Right renal cortex interstitium (tissue), 3 donors: ENCODE measurements at places on chromosomes 6 and 20.

GRCh38 chr6:156046841-156047449, 591.3 kb upstream of the NOX3 start:
- no peak for DNase-seq

DNA sequence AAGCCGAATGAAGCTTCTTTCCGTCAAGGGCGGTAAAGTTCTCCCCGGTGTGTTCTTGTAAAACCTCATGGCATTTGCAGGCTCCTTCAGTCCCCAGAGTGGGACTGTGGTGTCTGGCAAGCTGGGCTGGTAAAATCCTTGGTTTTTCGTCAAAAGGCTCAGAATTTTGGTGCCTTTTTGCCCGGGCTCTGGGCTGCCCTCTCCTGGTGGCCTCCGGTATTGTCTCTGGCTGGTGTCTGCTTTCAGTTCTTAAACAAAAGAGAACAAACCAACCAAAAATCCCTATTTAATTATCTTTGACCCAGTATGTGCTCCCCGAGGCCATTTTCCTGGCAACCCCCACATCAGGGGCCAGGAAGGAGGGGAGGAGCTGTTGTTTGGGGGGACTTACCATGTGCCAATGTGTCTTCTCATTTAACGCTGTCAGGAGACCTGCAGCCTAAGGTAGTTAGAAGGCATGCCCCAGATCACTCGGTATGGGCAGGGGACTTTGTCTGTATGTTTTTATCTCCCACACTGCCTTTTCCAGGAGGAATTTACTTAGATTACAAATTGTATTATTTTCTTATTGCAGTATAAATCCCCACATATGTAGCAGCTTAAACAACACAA, 11.1 kb downstream of the CDH4 start:
- DNase-seq = no peak

DNA sequence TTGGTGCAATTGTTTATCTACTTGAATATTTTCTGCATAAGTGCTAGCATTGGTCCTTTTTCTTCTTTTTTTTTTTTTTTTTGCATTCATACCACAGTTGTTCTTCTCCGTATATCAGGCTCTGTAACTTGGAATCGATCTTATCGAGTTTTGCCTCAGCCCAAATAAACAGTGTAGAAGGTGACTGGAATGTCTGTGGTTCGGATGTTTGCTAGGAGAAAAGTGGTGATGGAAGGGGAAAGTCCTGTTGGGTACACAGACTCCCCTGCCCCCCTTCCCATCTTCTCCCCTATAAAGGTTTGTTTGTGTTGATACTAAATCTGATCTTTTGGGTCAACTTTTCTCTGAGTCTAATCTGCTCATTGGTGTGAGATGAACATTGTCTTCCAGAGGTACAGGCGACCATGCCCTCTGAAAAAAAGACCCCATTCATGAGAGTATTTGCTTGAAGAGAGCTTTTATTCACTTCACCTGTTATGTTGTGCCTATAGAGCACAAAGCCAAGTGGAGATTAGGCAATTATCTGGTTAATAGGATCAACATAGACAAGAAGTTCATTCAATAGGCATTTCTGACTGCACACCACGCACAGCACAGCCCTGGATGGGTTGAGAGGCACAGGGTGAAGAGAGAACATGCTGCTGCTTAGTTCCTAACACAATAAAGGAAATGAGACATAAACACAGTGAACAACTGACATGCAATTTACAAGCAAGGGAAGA, 620.0 kb downstream of the PKHD1 start:
- no peak for DNase-seq

GRCh38 chr6:35465646-35466045, 2.6 kb upstream of the RPL10A start:
- DNase-seq = no peak

DNA sequence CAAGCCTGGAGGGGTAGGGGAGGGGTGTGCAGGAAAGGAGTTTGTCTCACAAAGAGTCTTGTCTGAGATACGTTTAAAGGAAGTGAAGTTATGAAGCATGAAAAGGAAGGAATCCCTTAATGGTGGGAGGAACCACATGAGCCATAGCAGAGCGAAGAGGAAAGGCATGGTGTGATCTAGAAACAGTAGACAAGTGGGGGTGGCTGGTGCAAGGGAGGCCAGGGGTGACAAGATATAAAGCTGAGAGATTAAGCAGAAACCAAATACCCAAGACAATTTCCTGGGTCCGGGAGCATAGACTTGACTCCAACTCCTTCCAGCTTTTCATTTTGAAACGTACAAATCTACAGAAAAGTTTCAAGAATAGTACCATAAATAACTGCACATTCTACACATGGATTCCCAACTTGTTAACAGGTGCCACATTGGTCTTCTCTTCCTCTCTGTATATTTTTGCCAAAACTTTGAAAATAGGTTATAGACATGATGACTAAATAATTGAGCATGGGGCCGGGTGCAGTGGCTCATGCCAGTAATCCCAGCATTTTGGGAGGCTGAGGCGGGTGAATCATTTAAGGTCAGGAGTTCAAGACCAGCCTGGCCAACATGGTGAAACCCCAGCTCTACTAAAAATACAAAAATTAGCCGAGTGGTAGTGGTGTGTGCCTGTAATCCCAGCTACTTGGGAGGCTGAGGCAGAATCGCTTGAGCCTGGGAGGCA, 211.6 kb downstream of the SLC24A3 start:
- no peak for DNase-seq

DNA sequence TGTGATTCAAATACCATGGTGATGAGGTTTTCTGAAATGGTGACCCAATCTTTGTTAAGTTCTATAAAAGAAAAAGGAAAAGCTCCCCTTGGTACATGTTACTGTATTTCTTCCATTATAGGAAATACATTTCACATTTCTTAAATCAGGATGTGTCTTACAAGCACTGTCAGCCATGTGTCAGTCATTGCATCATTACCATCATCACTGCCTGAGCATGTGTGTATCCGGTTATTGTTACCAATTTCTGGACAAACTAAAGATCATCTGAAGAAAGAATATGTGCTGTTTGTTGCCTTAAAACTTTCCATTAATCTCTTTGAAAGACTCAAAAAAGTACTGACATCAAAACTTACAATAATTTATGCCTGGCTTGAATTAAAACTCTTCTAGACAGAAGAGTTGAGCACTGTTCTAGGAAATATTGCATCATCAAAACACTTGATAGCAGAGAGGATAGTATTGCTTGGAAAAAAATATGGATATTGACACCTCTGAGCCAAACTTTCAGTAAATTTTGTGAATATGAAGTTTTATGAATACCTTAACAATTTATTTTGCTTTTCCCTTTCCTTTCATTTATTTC, 7.1 kb upstream of the TSPYL1 start:
- DNase-seq = no peak

DNA sequence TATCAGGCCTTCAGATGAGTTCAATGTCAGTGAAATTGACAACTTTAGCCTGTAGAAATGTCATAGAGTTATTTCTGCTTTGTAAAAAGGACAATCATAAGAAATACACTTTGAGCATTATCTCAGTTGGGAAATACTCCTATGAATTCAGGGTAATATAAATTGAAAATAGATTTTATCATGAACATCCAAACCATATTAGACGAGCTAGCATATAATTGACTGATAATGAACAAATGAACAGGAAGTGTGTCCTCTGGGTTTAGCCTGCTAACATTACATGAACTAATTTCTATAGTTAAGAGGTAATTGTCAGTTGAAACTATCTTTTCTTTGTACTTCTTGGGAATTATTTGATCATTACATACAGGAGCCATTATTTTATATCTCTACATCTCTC, 469.0 kb upstream of the RNF217 start:
- no peak for DNase-seq

GRCh38 chr6:105318660-105319059, 84.2 kb downstream of the PREP start:
- DNase-seq = no peak

GRCh38 chr6:27616328-27617045, 143.6 kb upstream of the ZNF184 start:
- DNase-seq = no peak

DNA sequence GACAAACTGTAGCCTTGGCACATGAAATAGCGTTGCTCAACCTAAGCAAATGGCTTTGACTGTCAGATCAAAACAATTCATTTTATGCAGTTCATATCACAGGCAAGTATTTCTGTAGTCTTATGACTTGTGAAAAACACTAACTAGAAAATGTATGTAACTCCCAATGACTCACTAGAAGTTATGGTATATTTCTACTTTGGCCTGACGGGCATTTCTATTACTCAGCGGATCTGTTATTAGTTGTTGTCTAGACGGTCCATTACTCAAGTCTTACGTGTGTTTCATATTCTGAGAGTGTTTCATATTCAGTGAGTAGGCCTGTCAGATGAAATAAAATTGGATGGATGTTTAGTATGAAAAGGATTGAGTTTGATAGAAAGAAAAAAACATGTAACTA, 880.9 kb downstream of the PRIM2 start:
- DNase-seq = no peak

DNA sequence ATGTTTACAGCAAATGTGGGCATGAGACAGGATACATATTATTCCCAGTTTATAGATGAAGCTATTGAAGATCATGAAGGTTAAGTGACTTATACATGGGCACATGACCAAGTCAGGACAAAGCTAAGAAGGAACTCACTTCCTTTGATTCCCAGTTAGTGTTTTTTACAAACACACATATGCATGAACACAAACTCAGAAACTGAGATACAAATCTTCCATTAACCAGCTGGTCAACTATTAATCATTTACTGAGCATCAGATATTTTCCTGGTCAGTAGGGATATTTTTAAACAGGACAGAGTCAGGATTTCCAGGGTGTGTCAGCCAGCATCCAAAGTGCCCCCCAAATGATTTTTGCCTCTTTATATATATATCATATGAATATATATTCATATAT, 222.2 kb downstream of the OGFRL1 start:
- DNase-seq = no peak

DNA sequence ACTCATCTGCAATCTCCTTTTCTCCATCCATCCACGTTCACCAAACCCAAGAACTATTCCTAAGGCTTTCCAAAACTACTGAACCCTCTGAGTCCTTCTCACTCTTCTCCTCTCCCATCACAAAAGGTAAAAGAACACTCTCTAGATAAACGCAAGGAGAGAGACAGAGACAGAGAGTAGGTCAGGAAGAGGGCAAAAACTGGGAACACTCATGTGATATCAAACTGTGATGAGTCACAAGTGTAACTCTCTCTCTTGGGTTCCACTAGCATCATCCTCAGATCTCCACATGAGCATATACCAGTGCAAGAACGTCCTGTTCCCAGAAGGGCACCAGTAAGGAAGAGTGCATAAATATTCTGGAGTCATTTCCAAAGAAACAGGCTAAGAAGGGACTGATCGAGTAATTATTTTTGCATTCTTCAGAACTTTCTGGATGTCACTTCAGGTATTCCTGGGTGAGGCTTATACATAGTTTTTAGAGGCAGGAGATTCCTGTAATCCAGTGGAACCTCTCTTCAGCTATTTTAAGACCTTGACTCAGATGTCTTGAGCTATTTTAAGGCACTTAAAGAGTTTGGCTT, 47.3 kb upstream of the STXBP5 start:
- no peak for DNase-seq

DNA sequence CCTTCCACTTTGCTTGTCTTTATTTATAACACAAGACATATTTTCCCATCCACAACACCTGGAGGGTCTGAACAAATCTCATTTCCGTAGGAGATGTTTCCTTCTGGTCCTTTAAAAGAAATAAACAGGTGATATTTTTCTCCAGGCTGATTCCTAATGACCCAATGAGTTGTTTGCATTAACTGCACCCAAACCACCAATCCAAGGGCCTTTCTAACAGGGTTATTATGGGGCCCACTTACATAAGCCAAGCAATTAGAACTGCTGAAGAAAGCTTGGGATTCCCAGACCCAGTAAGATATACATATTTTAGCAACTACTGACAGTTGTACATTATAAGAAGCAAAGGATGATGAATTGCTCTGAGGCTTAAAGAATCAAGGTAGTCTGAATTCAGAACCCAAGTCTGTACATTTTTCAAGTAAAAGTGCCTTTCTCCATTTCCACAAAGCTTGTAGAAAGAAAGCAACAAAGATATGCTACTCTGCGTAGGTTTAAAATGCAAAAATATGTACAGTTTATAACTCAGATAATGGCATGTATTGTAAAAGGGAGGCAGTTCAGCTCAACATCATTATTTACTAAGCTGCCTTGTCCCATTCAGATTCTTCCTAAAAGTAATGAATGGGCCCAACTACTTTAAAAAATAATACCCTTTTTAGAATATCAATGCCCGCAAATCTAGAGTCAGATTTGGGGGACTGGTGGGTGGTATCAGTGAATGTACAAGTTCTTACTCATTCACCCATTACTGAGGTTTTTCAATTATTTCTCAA, 120.0 kb downstream of the DST start:
- DNase-seq = no peak

DNA sequence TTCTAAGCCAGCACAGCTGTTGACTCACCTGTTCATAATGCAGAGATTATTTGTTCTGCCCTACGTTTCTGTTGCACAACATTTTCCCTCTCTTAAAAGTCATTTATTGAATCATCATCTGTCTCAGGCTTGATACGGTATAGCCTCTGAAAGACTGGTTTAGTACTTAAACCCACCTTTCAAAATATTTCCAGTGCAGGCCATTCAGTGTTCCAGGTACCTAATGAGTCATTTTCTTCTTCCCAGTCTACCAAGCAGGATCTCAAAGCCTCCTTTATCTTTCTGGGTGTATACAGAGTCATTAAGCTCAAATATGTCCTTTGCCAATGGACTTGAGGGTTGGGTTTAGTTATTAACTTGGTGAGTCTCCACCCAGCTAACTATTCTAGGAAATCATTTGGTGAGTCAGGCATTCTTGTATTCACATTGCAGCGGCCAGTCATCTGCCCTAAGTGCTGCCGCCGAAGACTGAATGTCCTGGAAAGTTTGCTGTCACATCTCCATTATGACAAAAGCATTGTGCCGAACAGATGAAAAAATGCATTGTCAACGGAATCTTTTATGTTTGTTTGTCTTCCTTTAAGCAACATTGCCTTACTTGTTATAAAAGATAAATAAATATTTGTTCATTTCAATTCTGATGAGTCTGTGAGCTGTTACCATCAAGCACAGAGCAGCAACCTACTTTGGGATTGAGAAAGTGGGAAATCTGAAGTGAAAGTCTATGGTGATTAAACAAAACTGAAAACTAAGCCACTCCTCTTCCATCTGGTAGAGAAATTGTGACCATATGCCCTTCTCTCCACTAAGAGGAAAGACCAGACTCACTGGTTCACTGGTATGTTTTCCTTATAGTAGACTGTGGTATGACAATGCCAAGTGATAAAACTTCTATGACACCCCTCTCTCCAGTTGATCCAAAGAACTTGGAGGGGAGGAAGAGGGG, 14.3 kb upstream of the FAM135A start:
- DNase-seq = no peak

DNA sequence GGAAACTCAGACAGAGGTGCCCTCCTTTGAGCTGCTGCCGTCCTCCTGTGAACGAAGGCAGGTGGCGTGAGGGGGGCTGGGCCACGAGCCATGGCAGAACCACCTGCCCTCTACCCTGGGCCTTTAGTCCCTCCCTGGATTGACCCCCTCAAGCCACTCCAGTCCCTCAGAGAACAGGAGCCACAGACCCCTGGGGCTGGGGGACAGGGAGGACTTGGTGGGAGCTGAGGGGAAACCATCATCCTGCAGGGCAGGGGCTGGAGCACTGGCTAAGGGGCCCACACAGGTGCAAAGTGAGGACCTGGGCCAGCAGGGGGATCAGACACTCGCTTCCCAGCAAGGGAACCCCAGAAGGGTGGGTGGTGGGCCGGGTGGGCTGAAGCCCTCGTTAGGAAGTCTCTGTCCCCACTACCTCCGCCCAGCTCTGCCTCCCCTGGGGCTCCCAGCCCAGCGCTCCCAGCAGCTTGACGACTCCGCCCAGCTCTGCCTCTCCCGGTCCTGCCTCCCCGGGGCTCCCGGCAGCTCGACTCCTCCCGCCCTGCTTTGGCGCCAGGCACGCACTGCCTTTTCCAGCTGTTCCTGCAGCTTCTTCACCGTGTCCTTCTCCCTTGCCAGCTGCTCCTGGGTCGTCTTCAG, 44.4 kb downstream of the DSTN start:
- DNase-seq = no peak
